ENCODE measurements at places on chromosomes 5 and 9.
A peak's percentile ranks its signal among the peaks of the same experiment; 100 is the strongest.

GRCh38 chr5:139392678-139393496 is 2.0 kb downstream of the PROB1 start:
- peak; percentile 81 for DNase-seq

DNA sequence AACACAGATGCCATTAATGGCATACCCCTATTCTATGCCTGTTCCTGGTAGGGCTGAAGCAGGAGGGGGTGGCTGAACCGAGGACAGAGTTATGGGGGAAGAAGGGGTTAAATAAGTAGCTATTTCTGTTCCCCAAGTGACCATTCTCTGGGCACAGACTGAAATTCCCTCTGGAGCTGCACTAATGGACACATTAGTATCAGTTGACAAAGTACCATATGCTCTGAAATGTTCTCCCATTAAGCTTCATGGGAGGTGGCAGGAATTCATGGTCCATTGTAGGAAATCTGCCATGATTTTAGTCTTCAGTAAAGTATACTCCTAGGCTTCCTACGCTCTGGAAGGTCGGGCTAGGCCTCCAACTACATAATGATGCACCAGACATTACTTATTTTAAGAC is 10.5 kb upstream of the FRMPD1 start:
- DNase-seq: no peak

- DNase-seq: no peak
These were observed 210.5 kb upstream of the SEMA6A start for GRCh38 chr5:116785106-116785505.

DNA sequence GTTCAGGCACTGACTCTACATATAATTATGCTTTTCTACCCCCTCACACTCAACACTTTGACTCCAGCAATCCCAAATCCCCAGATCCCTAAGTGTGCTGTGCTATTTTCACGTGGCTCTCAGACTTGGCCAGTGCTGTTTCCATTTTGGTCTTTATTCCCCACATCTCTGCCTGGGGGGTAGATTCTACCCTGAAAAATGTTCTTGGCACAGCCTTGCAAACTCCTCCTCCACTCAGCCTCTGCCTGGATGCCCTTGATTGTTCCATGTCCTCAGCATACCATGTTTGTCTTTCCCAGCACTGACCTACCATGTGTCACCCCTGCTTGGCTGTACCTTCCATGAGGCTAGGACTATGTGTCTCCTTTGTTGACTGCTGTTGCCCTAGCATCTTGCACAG is 43.0 kb downstream of the FXN start:
- DNase-seq: no peak

DNA sequence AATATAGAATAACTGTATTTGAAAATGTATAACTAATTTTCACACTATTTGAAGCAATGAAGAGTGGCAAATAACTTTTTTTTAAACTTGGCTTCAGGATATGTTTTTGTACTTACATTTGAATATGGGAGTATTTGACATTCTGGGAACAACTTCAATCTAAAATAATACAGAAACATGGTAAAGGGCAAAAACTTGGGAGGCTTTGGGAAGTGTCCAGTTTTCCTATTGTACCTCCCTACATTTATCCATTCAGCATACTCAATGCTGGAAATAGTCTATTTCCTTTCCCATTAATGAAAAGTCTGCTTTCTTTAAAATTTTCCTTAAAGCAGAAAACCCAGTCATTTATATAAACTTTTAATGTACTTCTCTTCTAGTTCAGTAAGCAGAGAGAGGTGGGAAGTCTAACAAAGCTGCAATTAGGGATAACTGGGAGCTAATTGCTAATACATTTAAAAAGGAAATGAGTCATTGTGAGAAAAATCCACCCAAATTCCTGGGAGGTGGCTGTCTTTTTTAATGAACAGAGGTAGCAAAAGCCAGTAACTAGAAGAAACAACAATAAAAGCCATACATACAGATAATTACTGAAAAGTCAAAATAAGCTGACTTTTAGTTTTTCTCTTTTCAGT is 128.8 kb downstream of the FBN2 start:
- no peak for DNase-seq

DNA sequence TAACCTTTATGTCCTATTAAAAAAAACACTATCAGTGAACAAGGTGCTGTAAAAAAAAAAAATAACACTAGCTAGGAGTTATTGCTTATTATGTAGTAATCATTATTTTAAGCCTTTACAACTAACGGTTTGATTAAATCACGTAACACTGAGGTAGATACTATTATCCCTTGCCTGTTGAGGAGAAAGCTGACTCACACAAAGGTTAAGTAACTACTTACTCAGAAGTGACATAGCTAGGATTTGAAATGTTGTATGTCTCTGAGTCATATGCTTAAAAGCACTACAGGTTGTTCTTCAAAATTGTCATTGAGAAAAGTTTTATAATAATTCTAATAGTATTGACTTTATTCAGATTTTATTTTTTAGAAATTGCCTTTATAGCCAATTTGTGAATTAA is 8.8 kb downstream of the TENT2 start:
- DNase-seq: no peak

DNA sequence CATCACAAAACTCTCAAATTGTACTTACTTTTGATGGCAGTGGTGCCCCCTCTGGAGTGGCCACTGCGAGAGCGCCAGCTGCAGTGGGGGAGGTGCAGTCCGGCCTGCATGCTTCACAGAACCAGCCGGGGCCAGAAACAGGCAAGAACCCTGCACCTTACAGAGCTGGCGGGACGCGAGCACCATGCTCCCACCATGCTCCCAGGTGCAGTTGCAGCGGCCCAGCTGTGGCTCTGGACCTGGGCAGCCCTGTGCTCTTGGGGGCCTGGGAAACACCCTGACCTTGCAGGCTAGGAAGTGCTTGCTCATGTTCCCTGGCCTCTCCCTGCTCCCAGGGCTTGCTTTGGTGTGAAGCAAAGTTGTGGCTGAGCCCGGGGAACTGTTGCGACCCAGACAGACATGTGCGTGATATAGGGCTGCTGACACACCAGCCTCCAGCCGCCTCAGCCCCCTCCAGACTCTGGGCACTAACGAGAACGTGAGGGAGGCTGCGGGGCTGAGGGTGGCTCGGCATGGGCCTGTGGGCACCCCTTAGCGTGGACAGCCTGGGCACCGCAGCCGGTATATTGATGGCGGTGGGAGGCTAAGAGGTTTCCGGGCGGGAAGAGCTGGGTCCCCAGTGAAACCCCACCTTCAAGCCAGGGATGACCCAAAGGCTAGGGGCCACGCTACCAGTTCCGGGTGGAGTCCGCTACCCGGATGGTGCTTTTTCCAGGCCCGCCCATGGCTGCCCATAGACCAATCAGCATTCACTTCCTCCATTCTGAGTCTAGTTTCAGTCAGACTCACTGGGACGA is 1809.9 kb upstream of the ACO1 start:
- no peak for DNase-seq

DNA sequence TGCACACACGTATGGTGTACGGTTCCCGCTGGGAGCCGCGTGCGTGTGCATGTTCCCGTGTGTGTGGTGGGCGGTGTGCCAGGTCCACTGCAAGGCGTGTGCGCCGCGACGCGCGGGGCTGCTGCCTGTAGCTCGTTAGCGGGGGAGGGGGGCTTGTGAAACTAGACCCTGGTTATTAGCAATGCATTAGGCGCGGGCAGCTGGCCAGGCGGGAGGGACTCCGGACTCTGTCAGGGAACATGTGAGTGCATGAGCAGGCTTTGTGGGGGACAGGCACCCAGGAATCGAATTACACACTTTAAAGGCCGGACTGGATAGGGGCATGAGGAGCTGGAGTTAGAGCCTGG is 32.2 kb upstream of the ENHO start:
- no peak for DNase-seq

DNA sequence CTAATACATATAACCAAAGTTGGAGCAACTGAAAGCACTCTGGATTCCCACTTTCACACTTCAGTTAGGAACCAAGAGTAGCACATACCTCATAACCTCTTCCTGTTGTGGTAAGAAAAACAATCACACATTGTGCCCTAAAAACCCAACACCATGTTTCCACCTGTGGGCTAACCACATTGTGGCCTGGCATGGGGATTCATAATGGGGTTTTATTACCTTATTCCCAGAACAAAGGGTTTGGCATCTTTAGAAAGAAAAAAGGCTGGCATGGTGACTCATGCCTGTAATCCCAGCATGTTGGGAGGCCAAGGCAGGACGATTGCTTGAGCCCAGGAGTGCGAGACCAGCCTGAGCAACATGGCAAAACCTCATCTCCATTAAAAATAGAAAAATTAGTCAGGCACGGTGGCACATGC is 60.6 kb downstream of the HSD17B3 start:
- DNase-seq: peak; percentile 46

DNA sequence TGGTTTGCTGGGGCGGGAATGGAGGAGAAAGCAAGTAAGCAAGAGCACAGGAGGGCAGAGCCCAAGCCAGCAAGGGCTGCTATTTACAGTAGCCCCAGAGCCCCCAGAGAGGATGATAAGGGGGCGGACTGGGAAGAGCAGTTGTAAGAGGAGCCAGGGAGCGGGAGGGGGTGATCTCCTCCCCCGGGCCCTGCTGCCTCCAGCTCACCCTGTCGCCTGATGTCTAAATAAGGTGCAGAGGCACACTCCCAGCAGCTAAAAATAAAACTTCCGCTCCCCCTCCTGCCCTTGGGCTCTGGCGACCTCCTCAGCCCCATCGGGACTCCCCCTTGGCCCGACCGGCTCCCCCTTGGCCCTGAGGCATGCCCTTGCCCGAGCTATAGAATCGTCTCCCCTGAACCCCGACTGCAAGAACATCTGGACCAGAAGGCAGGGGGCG is 14.4 kb upstream of the CCDC69 start:
- DNase-seq: no peak

- no peak for DNase-seq
These were observed 323.8 kb downstream of the PSAT1 start for GRCh38 chr9:78620764-78621163.

DNA sequence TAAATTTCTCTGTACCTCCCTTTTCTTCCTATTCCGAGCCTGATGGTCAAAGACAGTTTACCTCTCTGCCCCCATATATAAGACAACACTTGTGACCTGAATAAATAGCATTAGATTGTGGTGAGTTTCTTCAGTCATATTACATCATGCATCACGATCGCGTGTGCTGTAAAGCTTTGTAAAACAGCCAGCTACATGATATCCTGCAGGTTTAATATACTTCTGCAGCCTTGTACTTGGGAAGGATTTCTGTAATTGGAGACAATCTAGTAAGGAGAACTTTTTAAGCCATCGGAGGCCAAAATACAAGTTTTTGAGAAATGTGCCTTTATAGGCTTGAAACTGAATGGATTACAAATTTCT is 711.8 kb upstream of the WWC1 start:
- no peak for DNase-seq

- no peak for DNase-seq
These were observed 18.4 kb downstream of the AGXT2 start for GRCh38 chr5:35029333-35029732.

DNA sequence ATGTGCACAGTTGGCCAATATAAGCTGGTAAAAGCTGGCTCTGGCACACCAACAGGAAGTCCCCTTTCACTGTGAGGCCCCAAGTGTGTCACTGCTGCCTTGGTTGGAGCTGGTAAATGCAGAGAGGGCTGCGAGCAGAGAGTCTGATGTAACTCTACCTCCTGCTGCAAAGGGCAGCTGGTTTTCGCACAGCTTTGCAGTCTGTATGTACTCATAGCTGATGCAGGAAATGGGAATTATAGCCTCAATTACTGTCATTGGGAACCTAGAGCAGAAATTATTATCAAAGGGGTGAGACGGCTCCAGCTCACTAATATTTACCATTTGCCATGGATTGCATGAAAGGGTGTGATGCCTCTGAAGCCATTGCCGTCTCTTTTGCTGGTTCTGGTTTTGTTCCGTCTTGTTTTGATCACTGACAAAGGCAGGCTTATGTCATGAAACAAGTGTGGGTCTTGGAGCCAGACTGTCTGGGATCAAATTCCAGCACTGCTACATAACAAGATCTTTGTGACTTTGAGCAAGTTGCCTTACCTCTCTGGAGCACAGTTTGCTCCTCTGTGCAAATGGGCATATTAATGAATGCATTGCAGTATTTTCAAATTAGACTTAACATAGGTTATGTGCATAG is 124.3 kb upstream of the SLC25A48 start:
- DNase-seq: no peak

DNA sequence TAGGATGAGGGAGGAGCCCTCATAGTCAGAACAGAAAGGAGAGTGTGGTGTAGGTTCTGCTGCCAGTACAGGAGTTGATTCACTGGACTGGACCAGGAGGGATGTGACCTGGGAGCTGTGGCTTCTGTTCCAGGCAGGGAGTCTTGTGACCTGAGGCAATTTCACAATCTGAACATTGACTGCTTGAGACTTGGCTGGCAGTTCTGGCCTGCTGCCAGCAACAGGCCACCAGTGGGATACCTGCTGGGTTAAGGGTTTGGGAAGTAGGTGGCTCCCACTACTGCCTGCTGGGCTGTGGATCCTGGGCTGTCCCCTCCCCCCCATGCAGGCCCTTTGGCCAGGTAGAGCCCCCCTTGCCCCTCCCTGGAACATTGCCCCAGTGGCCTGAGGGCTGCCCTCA is 268.6 kb upstream of the ARRDC3 start:
- DNase-seq: no peak

GRCh38 chr9:20014168-20014567 is 225.3 kb upstream of the SLC24A2 start:
- no peak for DNase-seq

DNA sequence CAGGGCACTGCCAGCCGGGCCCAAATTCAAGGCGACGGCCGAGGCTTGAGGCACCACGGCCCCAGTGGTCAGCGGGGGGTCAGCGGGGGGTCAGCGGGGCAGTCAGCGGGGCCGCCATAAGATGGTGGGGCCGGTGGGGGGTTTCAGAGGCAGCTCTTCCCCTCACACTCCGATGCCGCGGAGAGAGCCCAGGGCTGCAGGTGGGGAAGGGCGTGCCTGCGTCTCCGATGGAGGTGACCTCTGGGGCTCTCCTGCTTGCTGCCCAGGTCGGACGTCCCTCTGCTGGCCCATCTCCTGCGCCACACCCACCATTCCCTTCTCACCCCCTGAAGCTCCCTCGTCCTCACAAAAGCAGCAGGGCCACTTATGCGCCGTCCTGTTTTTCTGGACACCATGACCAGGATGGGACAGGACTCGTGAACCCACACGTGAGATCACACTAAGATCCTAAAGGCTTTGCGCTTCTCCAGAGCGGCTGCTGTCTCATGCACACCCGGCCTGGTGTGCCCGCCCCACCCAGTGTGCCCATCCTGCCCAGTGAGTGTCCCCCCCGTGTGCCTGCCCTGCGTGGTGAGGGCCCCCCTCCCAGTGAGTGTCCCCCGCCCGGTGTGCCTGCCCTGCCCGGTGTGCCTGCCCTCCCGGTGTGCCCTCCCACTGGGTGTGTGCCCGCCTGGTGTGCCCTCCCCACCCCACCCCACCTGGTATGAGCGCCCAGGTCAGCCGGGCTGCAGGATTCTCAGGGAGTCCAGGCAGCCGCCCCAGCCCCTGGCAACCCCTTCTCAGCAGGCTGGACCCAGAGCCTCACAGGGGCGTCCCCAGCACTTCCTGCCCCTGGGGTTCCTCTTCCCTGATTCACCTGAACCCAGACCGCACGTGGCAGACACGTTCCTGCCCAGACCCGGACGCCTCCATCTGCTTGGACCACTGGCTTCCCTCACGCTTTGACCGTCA is 48.7 kb upstream of the NKD2 start:
- no peak for DNase-seq

GRCh38 chr5:42020788-42021530 is 95.9 kb downstream of the FBXO4 start:
- DNase-seq: no peak

GRCh38 chr9:126146254-126147145 is 180.1 kb upstream of the MVB12B start:
- DNase-seq: peak; percentile 23

GRCh38 chr5:168781941-168782571 is 202.9 kb upstream of the PANK3 start:
- no peak for DNase-seq

All from activated CD4-positive, alpha-beta T cell treated with anti-CD3 and anti-CD28 coated beads, Interleukin-2, amount 10 ng/mL, durations not matched to agents 7 days and 5 days (primary cell).